ENCODE measurements at places on chromosomes 6 and 20. TPM values are rescaled to one million over a fixed set of nuclear protein-coding genes. Genes with fewer than 3 reads are reported as not detected.

- H3K4me3 ChIP-seq = no peak overlapping the region
- peak; percentile 52 for DNase-seq
- peaks cover 2% of the 10 kb centered on the region for H3K36me3 ChIP-seq
- H3K4me1 ChIP-seq = peaks cover 21% of the 10 kb centered on the region
- peaks cover 2% of the 10 kb centered on the region for H3K27me3 ChIP-seq
Observed at GRCh38 chr6:104682722-104683643, 176.7 kb downstream of the HACE1 start.

- H3K27ac ChIP-seq = no peak overlapping the region
Observed at GRCh38 chr6:132065556-132065955, 114.4 kb upstream of the CCN2 start.

- no peaks in the 10 kb centered on the region for H3K36me3 ChIP-seq
- H3K27ac ChIP-seq = no peak overlapping the region
- H3K4me3 ChIP-seq = no peak overlapping the region
- DNase-seq = no peak
Observed at GRCh38 chr6:150622941-150623874, 23.5 kb downstream of the PLEKHG1 start.

DNA sequence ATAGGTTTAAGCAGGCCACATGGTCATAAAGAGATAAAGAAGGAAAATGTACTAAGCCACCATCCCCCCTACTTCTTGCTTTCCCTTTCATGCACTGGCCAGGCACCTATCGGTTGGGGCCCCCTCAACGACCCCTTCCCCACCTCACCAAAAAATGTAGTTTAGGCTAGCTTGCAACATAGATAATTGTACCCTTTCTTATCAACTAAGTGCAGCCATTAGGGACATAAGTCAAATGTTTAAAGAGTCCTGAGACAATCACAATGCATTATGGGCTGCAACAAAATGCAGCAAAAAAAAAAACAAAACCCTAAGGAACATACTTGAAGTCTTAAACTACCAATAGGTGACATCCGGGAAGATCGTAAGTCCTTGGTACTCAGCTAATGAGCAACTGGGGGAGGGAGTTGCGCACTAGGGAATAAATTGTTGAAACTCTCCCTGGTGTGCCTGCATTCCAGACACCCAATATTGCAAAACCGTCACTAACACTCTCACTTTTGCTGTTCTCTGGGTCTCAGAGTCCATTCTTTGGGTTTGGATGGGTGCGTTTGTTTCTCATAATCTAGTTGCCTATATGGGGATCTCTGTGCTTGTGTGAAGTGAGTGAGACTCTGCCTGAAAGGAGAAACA lies 12.4 kb upstream of the HLA-G start:
- H3K4me1 ChIP-seq = no peaks in the 10 kb centered on the region
- no peak overlapping the region for H3K4me3 ChIP-seq
- peaks cover 23% of the 10 kb centered on the region for H3K27me3 ChIP-seq
- H3K36me3 ChIP-seq = no peaks in the 10 kb centered on the region
- H3K27ac ChIP-seq = no peak overlapping the region

- no peaks in the 10 kb centered on the region for H3K36me3 ChIP-seq
- H3K4me3 ChIP-seq = no peak overlapping the region
- no peak for DNase-seq
- no peaks in the 10 kb centered on the region for H3K27me3 ChIP-seq
Observed at GRCh38 chr6:49826743-49827406, 39.5 kb downstream of the CRISP1 start.

DNA sequence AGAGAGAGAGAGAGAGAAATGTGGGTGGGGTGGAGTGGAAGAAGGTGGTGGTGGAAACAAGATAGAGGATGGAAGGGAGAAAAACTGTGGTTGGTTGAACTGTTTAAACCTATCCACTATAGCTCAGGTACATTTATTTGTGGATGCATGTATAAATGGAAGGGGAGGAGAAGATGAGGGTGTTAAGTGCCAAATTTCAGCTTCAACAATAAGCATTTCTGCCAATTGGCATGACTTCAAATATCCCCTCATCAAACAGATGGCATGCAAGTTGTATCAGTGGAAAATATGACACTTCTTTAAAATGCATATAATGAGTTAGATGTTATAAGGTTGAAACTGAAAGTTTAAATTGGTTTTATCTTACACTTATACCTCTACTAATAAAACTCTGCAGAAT lies 216.1 kb downstream of the LMBRD1 start:
- no peaks in the 10 kb centered on the region for H3K36me3 ChIP-seq
- H3K4me1 ChIP-seq = peaks cover 12% of the 10 kb centered on the region
- no peak overlapping the region for H3K4me3 ChIP-seq
- peaks cover 9% of the 10 kb centered on the region for H3K27me3 ChIP-seq

Gene DTD1
- total RNA-seq = 37.7 TPM

Gene LY6G6F
- total RNA-seq = not detected

- peaks cover 23% of the 10 kb centered on the region for H3K4me1 ChIP-seq
- no peak for DNase-seq
- H3K27ac ChIP-seq = no peak overlapping the region
- no peak overlapping the region for H3K4me3 ChIP-seq
- H3K27me3 ChIP-seq = peaks cover 78% of the 10 kb centered on the region
- H3K36me3 ChIP-seq = no peaks in the 10 kb centered on the region
Observed at GRCh38 chr6:170297576-170298330, 6.9 kb upstream of the DLL1 start.

All from activated T-helper 1 cell treated with anti-CD3 and anti-CD28 coated beads, Interleukin-12 subunit alpha, Interleukin-12 subunit beta, Interleukin-2, Interleukin-4 antibody, amounts not matched to agents 30 ng/mL and 10 ng/mL and 1 ng/mL, durations not matched to agents 14 hours and 24 hours and 36 hours (primary cell).